CD4-positive, alpha-beta T cell treated with Interleukin-6 at 100 ng/mL for 8 hours (primary cell): ENCODE measurements at places on chromosomes 5 and 9.

DNA sequence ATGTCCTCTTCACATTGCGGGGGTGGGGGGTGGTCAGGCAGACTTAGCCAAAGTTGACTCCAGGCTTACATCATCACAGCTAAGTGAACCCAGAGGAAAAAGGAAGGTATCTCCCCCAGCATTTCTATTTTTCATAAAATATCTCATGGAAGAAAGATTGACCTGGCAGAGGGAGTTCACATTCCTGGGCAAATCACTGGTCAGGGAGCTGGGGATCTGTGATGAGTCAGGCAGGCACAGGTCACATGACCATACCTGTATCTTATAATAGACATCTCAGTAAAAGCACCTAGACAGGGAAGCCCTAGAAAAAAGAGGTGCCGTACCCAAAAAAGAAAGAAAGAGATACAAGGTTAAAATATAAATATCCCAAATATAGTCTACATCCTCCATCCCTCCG is 57.3 kb upstream of the WWC1 start:
- DNase-seq: no peak

DNA sequence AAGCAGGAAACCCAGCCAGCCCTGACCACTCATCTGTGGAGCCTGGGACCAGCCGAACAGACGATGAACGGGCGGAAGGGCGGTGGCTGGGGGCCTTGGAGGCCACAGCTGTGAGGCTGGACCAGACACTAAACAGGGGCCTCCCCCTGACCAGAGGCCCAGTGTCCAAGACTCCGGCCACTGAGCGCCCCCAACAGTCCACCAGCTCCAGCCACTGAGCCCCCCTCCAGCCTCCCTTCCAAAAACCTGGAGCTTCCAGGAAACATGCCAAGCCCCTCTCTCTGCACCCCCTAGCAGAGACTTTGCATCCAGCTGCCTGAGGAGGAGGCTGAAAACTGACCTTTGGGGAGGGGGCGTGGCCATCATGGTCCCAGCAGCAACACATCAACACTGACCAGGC is 23.2 kb downstream of the CNTFR start:
- no peak for DNase-seq

DNA sequence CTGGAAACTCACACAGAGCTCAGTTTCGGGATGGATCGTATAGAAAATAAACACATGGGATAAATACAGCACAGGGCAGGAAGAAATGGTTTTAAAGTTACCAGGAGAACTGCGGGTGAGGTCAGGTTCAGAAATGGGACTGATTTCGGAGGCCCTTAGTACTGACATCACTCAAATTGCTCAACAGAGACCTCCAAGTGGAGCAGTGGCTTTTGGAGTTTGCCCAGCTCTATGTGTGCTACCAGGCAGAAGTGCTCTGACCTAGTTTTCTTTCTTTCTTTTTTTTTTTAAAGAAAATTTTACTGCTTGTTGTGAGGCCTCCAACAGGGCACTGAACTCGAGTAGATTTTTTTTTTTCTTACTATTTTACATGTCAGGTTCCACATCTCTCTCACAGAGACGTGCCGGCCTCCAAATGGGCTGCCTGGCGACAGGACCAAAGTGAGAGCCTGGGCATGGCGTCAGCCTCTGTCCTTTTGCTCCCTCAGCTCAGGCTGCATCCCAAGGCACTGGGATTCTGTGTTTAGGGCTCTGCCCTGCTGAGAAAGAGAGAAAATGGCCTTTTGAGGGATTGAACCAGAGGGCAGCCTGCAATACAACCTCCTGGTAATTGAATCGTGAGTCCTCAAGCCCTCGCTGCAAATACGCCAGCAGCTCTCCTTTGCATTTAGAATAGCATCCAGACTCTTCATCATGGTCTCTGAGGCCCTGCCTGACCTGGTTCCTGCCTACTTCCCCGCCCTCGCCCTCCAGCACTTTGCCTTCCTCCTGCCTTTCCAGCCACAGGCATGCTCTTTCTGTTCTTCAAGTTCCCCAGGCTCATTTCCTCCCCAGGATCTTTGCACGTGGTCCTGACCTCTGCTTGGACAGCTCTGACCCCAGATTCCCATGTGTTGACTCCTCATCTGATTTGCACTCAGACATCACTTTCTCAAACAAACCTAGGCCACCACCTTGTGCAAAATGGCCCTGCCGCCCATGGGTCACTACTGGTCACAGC is 173.5 kb downstream of the FGF1 start:
- DNase-seq: no peak

GRCh38 chr9:127122176-127123063 is at the start of gene ANGPTL2:
Gene ANGPTL2 (minus strand): TSS chr9:127122635. CDS start chr9:127108731, 13,904 bp downstream.
- no peak for DNase-seq

DNA sequence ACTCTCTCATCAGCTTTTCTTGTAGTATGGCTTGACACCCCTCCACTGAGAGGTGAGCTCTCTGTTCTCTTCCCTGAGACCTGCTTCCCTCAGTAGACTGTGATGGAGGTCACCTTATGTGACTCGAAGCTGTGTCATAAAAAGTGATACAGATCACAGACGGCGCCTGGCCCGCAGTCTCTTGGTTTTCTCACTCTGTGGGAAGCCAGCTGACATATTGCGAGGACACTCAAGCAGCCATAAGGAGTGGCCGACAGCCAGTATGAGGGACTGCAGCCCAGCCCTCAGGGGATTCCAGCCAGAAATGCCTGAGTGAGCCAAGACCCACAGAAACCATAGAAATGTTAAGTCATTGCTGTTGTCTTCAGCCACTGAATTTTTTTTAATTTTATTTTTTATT is 38.0 kb downstream of the GADD45G start:
- no peak for DNase-seq

DNA sequence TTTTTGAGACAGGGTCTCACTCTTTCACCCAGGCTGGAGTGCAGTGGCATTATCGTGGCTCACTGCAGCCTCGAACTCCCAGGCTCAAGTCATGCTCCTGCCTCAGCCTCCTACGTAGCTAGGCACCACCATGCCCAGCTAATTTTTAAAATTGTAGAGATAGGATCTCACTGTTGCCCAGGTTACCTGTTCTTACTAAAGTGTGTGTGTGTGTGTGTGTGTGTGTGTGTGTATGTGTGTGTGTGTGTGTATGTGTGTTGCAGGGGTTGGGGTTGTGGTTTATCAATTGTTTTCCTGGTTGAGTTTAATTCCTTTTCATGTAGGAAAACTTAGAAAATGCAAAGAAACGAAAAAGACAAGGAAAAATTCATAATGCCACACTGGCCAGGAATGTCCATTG is 21.8 kb downstream of the RNF44 start:
- no peak for DNase-seq

DNA sequence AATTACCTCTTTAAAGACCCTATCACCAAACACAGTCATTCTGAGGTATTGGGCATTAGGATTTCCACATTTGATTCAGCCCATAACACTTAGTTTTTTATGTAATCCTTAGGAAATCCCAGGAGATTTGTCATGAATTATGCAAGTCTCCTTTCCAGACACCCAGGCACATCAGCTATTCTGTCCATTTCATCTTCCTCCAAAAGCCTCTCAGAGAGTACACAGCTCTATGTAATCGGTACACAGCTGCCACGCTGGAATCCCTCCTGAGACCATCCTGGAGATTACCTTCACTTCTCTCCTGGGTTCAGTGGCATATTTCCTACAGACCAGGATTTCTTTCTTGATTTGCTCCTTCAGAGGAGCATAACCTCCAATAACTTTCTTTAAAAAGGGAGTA is 2309.8 kb upstream of the WWC1 start:
- DNase-seq: no peak

DNA sequence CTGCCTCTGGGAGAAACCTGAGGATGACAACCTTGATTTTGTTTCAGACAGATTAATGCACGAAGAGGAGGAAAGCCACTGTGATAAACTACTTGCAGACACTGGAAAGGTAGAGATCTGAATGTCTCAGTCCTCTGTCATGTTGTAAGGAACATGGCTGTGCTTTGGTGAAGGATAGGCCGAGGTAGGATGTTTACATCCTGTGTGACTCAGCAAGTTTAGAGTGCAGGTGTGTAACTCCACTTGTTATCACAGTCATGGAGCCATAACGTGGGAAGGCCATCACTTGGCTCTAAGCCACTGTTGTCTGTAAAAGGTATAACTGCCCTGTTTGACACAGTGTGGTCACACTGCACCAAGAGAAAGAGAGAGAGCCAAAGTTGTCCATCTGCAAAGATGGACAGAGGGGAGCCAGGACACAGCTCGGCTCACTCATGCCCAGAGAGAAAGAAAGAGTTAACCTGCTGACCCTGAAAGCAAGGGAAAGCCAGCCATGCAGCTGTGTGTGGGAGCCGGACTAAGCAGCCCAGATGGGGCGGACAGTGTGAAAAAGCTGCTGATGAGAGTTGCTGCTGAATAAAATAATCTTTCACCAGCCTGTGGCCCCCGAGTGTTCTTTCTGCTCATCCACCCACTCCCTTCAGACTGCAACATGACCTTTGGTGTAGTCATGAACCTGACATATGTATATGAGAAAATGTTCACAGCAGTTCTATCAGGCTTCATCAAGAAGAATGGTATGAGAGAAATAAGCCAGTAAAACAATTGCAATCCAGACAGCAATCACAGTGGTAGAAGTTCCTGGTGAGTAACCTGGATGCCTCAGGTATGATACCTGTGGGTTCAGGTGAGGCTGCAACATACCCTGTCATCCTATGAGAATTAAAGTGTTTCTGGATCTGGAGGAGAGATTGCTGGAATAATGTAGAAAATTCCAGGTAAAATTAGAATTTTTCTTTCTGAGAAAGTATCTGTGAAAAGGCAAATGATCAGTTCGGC is 115.9 kb downstream of the TARS1 start:
- DNase-seq: no peak

DNA sequence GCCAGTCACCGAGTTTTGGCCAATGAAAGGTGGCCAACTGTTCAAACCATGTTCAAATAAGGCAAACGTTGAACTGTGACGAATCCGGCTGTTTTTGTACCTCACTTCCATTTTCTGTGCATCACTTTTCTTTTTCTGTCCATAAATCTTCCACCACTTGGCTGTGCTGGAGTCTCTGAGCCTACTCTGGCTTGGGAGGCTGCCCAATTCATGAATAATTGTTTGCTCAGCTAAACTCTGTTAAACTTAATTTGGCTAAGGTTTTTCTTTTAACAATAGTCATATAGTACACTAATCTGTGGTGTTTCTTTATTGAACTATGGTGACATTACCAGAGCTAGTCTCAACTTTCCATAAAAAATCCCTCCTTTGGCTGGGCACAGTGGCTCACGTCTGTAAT is 11.3 kb downstream of the NIM1K start:
- no peak for DNase-seq

- DNase-seq: no peak
Observed at GRCh38 chr9:346111-346571, 131.5 kb downstream of the DOCK8 start.

DNA sequence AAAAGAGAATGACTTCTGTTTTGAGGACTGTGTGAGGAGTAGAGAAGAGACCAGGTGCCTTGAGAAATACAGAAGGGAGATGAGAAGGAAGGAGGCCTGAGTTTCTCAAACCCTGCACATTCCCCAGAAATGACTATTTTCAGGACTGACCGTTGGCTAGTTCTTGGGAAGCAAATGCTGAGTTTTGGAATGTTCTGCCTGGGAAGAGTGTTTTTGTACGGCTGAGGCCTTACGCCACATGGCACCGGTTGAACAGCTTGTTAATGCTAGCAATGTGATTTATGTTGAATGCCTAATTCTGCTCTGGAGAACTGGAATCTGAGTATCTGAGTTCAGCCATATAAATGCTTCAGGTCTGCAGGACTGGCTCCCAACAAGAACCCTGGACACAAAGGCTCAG is 152.7 kb upstream of the ADAMTS16 start:
- no peak for DNase-seq

GRCh38 chr9:72564479-72565281 is 43.3 kb downstream of the TMC1 start:
- DNase-seq: no peak

DNA sequence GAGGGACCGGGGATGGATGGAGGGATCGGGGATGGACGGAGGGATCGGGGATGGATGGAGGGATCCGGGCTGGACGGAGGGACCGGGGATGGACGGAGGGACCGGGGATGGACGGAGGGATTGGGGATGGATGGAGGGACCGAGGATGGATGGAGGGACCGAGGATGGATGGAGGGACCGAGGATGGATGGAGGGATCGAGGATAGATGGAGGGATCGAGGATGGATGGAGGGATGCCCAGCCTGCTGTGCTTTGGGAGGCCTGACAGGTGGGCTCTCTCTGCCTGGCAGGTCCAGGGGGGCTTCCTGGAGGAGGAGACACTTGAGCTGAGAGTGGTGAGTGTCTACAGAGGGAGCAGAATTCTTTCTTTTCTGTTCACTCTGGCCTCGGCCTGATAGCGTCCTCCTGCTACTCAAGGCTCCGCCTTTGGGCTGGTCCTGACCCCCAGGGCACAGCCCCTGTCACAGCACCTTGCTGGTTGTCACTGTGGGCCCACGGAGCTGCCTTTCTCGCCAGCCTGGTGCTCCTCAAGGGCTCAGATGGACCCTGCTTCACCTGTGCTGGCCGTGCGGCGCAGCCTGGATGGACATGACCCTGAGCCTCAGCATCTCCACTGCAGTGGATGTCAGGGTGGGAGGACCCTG is 42.2 kb upstream of the RNF130 start:
- no peak for DNase-seq

- peak; percentile 11 for DNase-seq
Observed at GRCh38 chr5:149860801-149861322, 83.7 kb downstream of the PDE6A start.

DNA sequence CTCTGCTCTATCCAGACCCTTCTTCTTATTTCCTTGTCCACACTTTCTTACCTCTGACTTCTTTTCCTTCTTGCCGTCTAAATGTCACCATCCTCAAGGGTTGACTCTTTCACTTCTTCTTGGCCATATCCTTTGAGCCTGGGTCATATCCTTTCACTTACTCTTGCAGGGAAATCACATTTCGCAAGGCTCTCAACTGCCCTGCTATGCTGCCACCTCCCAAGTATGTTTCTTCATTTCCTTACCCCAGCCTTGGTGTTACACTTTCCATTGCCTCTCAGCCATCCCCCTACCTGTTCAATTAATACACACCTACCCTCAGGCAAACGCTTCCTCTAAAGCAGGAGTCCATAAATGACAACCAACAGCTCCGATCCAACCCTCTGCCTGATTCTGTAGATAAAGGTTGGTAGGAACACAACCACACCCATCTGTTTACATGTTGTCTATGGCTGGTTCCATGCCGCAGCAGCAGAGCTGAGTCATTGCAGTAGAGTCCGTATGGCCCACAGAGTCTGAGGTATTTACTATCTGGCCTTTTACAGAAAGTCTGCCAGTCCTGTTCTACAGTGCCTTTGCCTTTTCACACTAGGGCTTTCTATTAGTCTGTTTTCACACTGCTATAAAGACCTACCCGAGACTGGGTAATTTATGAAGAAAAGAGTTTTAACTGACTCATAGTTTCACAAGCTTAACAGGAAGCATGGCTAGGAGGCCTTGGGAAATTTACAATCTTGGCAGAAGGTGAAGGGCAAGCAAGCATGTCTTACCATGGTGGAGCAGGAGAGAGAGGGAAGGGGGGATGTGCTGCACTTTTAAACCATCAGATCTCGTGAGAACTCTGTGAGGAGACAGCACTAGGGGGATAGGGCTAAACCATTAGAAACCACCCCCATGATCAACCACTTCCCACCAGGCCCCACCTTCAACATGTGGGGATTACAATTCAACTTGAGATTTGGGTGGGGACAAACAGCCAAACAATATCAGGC is 97.9 kb downstream of the SV2C start:
- no peak for DNase-seq

GRCh38 chr9:99023231-99023630 is 79.5 kb downstream of the COL15A1 start:
- no peak for DNase-seq

- DNase-seq: no peak
Observed at GRCh38 chr5:58887311-58887710, 304.4 kb downstream of the RAB3C start.
